ENCODE measurements at places on chromosomes 16 and 17. TPM values are rescaled to one million over a fixed set of nuclear protein-coding genes. Genes with fewer than 3 reads are reported as not detected.

- no peaks in the 10 kb centered on the region for H3K27me3 ChIP-seq
- no peak for DNase-seq
- H3K4me1 ChIP-seq = no peaks in the 10 kb centered on the region
- H3K4me3 ChIP-seq = no peak overlapping the region
- no peaks in the 10 kb centered on the region for H3K36me3 ChIP-seq
- no peak overlapping the region for H3K27ac ChIP-seq
These were observed 540.0 kb upstream of the GOT2 start for GRCh38 chr16:59274141-59274540.

The ANKRD40CL gene
- total RNA-seq = not detected

DNA sequence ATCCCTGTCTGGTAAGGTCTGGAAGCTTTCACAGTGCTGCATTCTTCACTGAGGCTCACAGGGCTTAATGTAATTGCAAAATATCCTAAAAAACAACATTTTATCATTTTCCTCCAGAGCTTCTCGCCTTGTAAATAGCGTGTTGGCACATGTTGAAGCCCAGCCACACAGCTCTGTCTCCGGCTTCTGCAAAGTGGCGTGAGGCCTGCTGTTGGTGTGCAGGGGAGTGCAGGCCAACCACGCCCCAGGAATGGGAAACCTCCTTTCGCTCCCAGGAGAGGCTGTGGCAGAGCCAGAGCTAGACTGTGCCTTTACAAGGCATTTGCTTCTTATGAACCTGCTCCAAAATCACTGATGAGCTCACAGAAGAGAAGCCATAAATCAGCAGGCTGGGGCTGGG lies 248.2 kb upstream of the MAF start:
- no peak for DNase-seq
- H3K27ac ChIP-seq = no peak overlapping the region
- no peaks in the 10 kb centered on the region for H3K4me1 ChIP-seq

DNA sequence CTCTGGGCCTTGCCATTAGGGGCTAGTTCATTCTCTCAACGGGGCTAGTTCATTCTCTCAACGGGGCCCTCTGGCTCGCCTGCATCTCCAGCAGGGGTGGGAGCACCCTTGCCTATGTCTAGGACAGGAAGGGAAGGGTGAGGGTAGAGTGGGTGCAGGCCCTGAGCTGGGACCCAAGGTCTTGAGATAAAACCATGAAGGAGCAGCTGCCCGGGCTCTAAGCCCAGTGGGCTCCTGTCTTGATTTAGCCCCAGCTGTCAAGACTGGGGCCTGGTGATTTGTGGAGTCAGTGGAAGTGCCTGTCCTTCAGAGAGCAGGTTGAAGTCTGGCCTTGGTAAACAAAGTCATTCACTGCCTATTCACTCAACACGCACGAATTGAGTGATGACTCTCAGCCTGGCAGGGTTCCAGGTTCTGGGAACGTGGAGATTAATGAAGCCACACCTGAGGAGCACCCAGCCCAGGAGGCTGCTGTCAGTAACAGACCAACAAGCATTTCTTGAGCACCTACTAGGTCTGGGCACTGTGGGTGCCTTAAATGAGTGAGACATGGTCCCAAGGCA lies 35.4 kb downstream of the WNT3 start:
- peaks cover 5% of the 10 kb centered on the region for H3K4me1 ChIP-seq
- no peak overlapping the region for H3K27ac ChIP-seq
- no peak overlapping the region for H3K4me3 ChIP-seq
- H3K36me3 ChIP-seq = no peaks in the 10 kb centered on the region
- H3K27me3 ChIP-seq = peaks cover 5% of the 10 kb centered on the region

The OTOP2 gene
- not detected for total RNA-seq

DNA sequence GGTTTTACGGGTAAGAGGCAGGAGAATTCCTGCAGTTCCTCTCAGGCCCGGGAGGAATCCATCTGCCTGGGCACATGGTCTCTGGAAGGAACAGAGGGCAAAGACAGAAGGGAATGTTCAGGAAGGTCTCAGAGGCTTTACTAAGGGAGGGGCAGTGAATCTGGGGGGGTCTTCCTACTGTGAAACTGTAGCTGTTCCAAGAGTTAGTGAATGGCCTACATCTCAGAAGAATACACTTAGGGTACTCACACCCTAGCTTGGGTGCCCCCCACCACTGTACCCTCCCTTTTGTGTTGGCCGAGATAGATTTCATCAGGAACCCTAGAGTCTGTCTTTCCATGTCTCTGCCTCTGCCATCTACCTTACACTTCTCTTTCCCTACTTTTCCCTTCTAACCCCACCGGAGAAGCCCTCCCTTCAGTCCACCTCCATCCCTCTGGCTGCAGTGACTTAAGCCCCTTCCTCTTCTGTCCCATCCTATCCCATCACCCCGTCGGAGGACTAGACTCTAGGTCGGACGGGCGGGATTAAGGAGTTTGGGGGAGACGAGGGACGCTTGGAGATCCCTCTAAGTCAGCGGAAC lies 316 bp downstream of the DLG4 start:
- DNase-seq = no peak
- H3K4me3 ChIP-seq = peak overlapping the region; percentile 92
- peak overlapping the region; percentile 92 for H3K27ac ChIP-seq
- H3K36me3 ChIP-seq = peaks cover 25% of the 10 kb centered on the region
- H3K27me3 ChIP-seq = peaks cover 32% of the 10 kb centered on the region

GRCh38 chr17:11772031-11772430 lies 173.8 kb downstream of the DNAH9 start:
- H3K4me1 ChIP-seq = no peaks in the 10 kb centered on the region
- no peak overlapping the region for H3K4me3 ChIP-seq
- DNase-seq = no peak
- H3K27ac ChIP-seq = no peak overlapping the region
- peaks cover 4% of the 10 kb centered on the region for H3K36me3 ChIP-seq

DNA sequence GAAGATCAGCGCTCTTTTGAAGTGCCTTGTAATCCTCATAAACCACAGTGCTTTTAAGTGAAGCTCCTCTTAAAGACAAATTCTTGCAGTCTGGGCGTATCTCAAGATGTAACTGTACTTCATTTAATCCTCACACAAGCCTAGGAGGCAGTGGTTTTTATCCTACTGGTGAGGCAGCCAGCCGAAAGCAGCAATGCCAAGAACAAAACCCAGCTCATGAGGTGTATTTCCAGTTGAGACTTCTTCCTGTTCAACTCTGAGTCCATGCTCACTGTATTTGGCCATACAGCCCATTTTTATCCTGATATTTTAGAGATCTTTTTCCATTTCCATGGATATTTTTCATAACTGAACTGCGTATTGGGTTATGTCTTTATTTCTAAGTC lies 13.7 kb downstream of the CTRB2 start:
- H3K27ac ChIP-seq = no peak overlapping the region
- H3K4me1 ChIP-seq = peaks cover 7% of the 10 kb centered on the region
- peaks cover 5% of the 10 kb centered on the region for H3K36me3 ChIP-seq
- H3K27me3 ChIP-seq = peaks cover 26% of the 10 kb centered on the region
- no peak for DNase-seq

The ITGA2B gene
- total RNA-seq = not detected

DNA sequence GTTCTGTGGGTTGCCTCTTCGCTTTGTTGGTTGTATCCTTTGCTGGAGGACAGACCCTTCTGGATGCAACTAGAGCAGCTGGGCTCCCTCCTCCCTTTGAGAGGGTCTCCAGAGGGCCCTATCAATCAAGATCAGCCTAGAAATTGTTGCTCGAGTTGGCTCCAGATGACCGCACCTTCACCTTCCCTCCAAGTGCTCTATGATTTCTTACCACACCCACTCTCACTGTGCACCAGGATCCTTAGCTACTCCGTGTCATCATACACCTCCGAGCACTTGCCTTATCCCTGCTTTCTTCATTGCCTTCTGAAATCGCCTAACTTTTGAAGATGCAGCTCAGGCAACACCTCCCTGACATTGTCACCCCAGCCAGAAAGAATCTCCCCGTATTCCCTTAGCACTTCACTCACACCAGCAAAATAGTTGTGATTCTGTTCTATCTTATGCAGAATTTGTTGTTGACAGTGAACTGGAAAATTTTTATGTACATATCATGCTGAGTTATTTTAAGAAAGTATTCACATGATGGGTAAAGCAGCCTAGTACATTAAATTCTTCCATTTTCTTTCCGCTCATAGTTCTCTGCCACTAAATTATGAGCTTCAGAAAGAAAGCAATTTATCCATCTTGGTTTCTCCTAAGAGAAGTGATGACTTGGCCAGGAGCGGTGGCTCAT lies 52.9 kb downstream of the ABAT start:
- DNase-seq = no peak
- H3K27me3 ChIP-seq = peaks cover 29% of the 10 kb centered on the region
- H3K4me3 ChIP-seq = no peak overlapping the region
- no peaks in the 10 kb centered on the region for H3K36me3 ChIP-seq

DNA sequence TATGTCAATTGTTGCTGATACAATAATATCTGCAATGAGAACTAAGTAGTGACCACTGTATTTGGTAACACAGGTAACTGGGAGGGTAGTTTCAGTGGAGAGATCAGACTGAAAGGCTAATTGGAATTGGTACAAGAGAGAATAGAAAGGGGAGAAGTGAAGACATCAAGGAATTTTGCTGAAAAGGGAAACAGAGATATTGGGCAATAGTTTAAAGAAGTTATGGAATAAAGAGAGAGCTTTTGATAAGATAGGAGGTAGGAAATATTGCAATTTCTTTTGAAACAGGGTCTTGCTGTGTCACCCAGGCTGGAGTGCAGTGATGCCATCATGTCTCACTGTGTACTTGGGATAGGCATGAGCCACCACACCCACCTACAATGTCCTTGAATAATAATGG lies 26.9 kb upstream of the CDH11 start:
- H3K27me3 ChIP-seq = peaks cover 5% of the 10 kb centered on the region
- no peaks in the 10 kb centered on the region for H3K4me1 ChIP-seq
- no peaks in the 10 kb centered on the region for H3K36me3 ChIP-seq
- no peak for DNase-seq
- no peak overlapping the region for H3K27ac ChIP-seq
- H3K4me3 ChIP-seq = no peak overlapping the region

The SMIM36 gene
- total RNA-seq = not detected

The ECI1 gene
- total RNA-seq = 44.5 TPM

DNA sequence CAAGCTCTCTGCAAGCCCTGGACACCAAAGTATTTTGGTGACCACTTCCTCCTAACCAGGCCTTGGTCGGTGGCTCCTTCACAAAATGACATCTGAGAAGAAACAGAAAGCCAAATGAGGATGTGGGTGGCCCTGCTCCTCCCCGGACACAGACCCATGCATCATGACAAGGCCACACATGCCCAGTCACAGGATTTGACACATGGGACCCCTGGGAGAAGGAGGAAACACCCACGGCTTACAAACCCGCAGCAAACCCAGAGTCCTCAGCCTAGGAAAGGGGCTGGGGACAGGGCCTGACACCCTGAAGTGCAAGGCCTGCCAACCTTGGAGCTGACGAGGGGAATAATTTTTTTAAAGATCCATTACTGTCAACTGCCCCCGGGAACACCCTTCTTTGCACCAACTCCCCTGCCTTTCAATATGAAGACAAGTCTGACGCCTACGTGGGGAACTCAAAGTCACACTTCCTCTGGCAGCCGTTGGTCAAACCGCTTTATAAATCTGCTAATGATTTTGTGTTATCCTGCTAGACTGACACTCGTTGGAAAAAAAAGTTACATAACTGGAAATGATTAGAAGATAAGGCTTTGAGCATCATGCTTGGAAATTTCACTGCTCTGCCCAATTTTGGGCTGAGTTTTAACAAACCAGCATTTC lies 41.3 kb downstream of the GAS7 start:
- H3K4me3 ChIP-seq = no peak overlapping the region
- no peak overlapping the region for H3K27ac ChIP-seq
- H3K27me3 ChIP-seq = peaks cover 1% of the 10 kb centered on the region

The ERN1 gene
- total RNA-seq = 14.1 TPM

The ESRP2 gene
- total RNA-seq = 0.09 TPM

GRCh38 chr17:80650751-80651518 lies 106.3 kb downstream of the RPTOR start:
- no peak for DNase-seq
- H3K36me3 ChIP-seq = peaks cover 43% of the 10 kb centered on the region
- H3K27me3 ChIP-seq = peaks cover 4% of the 10 kb centered on the region
- no peak overlapping the region for H3K4me3 ChIP-seq

DNA sequence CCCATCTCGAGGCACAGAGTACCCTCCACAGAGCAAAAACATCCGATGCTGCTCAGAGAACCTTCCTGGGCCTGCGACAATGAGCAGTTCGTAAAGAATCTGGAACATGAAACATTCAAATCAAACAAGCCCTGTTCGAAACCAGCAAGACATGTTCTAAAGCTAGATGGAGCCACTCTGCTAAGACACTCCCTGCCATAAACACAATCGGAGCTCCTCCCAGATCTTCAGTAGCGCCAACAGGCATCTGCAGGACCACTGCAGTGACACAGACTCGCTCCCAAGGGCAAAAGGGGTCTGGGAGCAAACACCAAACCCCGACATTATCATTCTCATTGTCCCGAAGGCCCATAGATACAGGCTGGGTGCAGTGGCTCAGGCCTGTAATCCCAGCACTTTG lies 108.7 kb downstream of the ZFHX3 start:
- H3K4me1 ChIP-seq = peaks cover 58% of the 10 kb centered on the region
- peaks cover 1% of the 10 kb centered on the region for H3K27me3 ChIP-seq
- peaks cover 13% of the 10 kb centered on the region for H3K36me3 ChIP-seq
- DNase-seq = peak; percentile 25
- H3K4me3 ChIP-seq = peak overlapping the region; percentile 79
- H3K27ac ChIP-seq = peak overlapping the region; percentile 90

DNA sequence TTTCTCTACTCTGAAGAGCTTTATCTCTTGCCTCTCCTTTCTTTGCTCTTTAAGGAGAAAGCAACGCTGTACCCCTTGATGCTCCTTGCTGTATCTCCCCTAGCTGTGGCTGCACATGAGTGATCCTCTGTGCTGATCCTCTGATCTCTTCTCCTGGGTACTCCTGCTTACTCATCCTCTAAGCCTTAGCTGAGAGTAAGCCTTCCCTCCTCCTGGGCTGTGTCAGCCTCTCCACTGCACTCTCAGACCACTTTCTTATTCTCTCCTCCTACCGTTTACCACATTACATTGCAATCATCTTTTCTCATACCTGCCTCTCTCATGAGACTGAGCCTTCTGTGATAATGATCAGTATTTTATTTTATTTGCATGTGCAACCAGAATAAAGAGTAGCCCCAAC lies 25.1 kb downstream of the SOX9 start:
- H3K4me1 ChIP-seq = peaks cover 8% of the 10 kb centered on the region
- no peak overlapping the region for H3K27ac ChIP-seq
- H3K27me3 ChIP-seq = peaks cover 7% of the 10 kb centered on the region
- no peaks in the 10 kb centered on the region for H3K36me3 ChIP-seq
- peak; percentile 15 for DNase-seq

The MPP2 gene
- 0.87 TPM for total RNA-seq

The HSD11B2 gene
- total RNA-seq = not detected

DNA sequence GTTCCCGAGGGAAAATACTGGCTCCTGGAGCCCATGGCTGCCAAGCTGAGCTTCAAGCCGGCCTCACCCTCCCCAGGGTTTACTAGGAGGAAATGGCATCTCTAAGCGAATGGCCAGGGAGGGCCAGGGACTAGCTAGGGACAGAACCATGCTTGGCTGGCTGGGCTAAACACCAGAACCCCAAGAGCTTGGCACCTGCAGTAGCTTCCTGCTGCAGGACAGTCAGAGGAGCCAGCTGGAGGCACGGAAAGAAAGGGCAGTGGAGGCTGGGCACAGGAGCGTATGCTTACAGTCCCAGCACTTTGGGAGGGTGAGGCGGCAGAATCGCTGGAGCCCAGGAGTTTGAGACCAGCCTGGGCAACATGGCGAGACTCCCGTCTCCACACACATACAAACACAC lies 33.7 kb downstream of the PEMT start:
- H3K27me3 ChIP-seq = no peaks in the 10 kb centered on the region
- H3K4me3 ChIP-seq = no peak overlapping the region
- no peak for DNase-seq
- H3K4me1 ChIP-seq = no peaks in the 10 kb centered on the region
- no peaks in the 10 kb centered on the region for H3K36me3 ChIP-seq
- H3K27ac ChIP-seq = no peak overlapping the region

- H3K4me3 ChIP-seq = no peak overlapping the region
- peaks cover 36% of the 10 kb centered on the region for H3K27me3 ChIP-seq
- no peak for DNase-seq
- H3K36me3 ChIP-seq = no peaks in the 10 kb centered on the region
These were observed 11.9 kb upstream of the CCL17 start for GRCh38 chr16:57392694-57393093.

The MARF1 gene
- 34.5 TPM for total RNA-seq

All from HFFc6 (cell line).